ENCODE measurements at places on chromosomes 3 and 15.

DNA sequence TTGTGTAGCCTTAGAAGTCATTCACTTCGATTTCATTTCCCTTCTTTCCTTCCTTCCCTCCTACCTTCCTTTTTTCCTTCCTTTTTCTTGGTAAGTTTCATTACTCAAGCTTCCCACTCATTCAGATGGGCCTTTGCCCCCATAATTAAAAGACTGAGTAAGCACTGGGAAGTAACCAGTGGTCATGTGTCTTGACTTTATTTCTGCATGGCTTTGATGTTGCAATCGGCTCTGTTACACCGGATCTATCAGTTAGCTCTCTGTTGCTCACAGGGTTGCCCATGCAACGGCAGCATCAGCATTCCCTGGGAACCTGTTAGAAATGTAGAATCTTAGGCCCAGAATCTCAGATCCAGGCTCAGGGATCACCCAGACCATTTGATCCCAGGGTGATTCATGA, 25.6 kb upstream of the LARS2 start:
- DNase-seq: peak; percentile 56

GRCh38 chr15:55683376-55683775, 59.6 kb downstream of the PRTG start:
- DNase-seq: peak; percentile 71

GRCh38 chr3:10406414-10406813, 85.5 kb upstream of the SEC13 start:
- no peak for DNase-seq

DNA sequence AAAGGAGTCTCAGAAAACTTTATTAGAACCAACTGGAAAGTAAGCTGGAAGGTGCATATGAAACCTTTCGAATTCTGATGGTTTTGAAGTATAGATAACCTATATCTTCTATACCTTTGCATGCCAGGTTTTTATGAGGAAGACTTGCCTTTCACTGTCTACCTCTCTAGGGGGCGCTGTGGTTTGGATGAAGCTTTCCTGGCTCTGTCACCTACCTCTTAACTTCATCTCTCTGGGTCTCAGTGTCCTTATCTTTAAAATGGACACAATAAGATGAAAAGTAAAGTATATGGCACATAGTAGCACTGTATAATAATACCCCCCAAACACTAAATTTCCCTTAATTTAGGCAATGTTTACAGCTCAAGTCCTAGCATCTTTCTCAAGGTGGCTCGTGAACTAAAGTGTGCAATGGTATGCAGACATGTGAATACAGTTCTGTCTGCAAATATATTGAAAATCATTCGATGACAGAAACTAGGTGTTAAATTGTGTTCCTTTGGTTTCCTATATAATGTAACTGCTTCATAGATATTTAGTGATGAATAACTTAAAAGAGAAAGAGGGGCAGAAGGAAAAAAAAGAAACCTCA, 314.3 kb downstream of the CHST2 start:
- DNase-seq: no peak

- DNase-seq: no peak
Measured at GRCh38 chr3:134777341-134777740, 17.7 kb upstream of the EPHB1 start.

- no peak for DNase-seq
Measured at GRCh38 chr3:123105201-123106189, 38.7 kb downstream of the PDIA5 start.

DNA sequence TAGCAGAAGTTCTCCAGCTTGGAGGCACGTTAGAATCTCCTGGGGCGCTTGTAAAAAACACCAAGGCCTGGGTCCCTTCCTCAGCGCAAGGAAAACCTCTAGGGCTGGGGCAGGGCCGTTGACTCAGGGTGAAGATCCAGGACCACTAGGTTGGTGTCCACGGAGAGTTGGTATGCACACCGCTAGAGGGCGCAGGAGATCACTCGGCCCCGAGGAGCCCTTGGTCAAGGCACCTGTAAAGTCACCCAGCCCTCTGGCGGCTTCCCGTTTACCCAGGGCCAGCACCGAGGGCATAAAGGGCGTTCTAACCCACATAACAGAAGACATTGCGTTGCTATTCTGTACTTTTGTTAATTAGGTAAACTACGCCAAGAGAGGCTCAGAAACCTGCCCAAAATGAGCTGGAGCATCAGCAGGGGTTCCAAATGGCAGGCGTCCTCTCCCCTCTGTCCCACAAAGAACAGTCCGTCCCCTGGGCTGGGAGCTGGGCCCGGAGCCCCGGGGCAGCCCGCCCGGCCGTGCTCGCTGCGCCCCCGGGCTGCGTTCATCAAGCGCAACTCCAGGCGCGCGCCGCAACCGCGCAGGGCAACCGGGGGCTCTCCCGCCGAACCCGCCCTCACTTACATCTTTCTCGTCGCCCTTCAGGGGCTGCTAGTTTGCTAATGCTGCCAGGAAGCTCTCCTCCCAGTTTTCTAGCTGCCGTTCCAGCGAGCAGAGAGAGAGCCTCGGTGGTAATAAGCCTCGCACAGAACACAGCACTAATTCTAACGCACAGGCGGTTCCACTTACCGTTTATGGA, 332.1 kb downstream of the ARRDC4 start:
- peak; percentile 27 for DNase-seq

- DNase-seq: no peak
Measured at GRCh38 chr3:12979947-12980487, 93.2 kb downstream of the IQSEC1 start.

GRCh38 chr15:46413799-46414198, 779.0 kb downstream of the SQOR start:
- no peak for DNase-seq

- peak; percentile 66 for DNase-seq
Measured at GRCh38 chr15:24878153-24878552, 76.6 kb upstream of the SNRPN start.

DNA sequence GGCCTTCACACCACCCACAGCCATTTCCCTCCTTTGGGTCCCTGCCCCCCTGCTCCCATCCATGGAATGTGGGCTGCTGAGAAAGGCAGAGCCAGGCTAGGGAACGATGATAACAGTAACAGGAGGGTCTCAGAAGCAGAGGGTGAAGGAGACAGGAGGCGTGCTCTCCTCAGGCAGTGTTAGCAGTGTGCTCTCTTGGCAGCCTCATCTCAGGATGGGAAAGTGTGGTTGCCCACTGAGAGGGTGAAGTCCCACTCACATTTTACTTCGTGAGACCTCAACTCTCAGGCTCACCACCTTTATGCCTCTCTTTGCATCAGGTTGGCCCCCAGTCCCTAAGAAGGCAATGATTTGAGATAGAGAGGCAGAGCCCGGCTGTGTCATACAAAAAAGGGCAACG, 24.5 kb downstream of the TIGIT start:
- DNase-seq: no peak

DNA sequence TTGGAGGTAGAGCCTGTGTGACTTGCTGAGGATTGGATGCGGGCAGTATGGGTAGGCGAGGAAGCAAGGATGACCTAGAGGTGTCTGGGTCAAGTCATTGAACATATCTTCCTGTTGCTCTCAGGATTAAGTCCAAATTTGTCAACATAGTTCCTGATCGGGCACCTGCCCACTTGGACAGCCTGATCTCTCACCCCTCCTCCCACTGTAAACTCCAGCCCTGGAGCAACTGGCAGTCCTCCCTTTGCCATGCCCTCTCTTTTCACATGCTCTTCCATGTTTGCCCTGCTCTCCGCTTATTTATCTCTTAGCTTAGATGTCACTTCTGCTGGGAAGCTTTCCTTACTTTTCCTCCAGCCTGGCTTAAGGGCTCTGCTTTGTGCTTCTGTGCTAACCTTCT, 47.6 kb upstream of the PPP4R2 start:
- DNase-seq: no peak

- DNase-seq: no peak
Measured at GRCh38 chr3:174863488-174863887, 4.4 kb downstream of the NAALADL2 start.

DNA sequence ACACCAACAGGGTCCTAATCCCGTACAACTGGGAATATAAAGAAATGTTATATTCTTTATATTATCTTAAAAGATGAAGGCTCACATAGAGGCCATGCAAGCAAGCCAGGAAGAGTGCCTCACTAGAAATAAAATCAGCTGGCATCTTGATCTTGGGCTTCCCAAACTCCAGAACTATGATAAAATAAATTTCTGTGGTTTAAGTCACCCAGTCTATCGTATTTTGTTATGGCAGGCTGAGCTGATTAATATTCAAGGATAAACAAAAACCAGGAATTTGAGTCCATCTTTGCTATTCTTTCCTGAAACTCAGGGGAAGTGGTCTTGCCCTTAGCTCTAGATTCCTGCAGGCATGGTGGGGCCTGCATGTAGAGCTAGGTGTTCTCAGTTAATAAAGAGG, 42.7 kb downstream of the ATOSA start:
- no peak for DNase-seq

- peak; percentile 49 for DNase-seq
Measured at GRCh38 chr15:22786868-22787698, 639 bp downstream of the NIPA1 start.

- DNase-seq: no peak
Measured at GRCh38 chr15:89521605-89522004, 25.2 kb upstream of the RHCG start.

- no peak for DNase-seq
Measured at GRCh38 chr3:31178467-31178866, 284.0 kb upstream of the GADL1 start.
